CD4-positive, alpha-beta T cell (primary cell): ENCODE measurements at places on chromosomes 3 and 15. TPM values are rescaled to one million over a fixed set of nuclear protein-coding genes. Genes with fewer than 3 reads are reported as not detected.

PRTG gene
- total RNA-seq: not detected

DNA sequence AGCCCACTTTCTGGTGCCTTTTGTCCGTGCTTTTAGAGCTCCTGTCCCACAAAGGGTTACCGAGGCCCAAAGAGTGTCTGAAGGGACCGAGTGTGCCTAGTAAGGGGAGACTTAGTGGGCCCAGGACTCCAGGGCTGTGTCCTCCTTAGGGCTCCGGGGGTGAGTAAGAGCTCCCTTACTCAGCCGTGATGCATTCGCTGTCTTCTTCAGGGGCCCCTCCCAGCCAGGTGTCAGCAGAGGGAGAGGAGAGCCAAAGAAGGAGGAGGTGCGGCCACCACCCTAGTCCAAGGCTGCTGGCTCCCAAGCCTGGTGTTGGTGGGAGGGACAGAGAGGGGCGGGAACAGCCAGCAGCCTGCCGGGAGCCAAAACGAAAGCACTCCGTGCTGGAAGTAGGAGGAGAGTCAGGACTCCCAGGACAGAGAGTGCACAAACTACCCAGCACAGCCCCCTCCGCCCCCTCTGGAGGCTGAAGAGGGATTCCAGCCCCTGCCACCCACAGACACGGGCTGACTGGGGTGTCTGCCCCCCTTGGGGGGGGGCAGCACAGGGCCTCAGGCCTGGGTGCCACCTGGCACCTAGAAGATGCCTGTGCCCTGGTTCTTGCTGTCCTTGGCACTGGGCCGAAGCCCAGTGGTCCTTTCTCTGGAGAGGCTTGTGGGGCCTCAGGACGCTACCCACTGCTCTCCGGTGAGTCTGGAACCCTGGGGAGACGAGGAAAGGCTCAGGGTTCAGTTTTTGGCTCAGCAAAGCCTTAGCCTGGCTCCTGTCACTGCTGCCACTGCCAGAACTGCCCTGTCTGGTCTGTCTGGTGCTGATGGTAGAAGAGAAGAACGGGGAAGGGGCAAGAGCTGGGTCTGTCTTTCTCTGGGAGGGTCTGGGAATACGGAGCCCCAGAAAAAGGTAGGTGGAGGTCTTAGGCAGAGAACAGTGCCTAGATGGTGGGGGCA, at the start of gene IL17RC:
Gene IL17RC (plus strand): TSS at position 365 of the 947 bp plus-strand sequence. CDS start 218 bp downstream, at position 583.
- H3K27ac ChIP-seq: no peak within 1 kb of the TSS
- peaks cover 34% of the 10 kb centered on the region for H3K4me1 ChIP-seq
- H3K27me3 ChIP-seq: no peaks in the 10 kb centered on the region
- peak within 1 kb of the TSS; percentile 51 for H3K4me3 ChIP-seq

DNA sequence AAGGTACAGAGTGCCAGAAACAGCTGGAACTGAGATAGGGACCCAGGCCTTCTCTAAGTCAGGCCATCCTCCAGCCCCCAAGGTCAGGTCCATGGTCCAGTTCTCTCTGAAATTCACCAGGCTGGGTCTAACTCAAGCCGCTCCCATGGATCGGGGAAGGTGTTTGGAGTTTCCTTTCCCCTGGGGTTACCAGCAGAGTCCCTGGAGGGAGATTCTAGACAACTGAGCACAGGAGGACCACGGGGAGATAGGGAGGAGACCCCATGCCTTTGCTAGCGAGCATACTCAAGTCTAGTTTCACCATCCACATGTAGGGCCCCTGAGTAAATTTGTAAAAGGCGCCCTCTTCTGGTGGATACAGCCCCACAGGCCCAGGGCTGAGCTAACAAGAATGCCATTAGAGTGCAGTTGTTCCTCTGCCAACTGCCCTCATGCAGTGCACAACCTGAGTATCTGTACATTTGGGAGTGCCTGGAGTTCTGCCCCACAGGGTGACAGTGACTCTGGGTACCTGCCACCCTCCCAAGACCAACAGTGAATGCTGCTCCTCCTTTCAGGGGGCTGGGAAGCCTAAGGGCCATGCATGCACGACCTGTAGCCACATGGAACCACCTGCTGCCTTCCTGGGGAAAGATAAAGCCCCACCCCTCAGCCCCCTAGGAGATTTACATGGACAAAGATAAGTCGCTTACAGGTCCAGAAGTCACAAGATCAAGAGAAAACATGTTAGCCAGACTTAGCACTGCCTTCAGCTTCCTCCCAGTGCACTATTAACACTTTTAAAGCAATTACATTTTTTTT, 89.0 kb downstream of the IQSEC1 start:
- H3K4me3 ChIP-seq: no peak overlapping the region
- DNase-seq: peak; percentile 43
- H3K27me3 ChIP-seq: no peaks in the 10 kb centered on the region
- H3K27ac ChIP-seq: no peak overlapping the region

- peaks cover 13% of the 10 kb centered on the region for H3K27me3 ChIP-seq
- DNase-seq: no peak
- H3K4me3 ChIP-seq: no peak overlapping the region
- peaks cover 4% of the 10 kb centered on the region for H3K4me1 ChIP-seq
- no peak overlapping the region for H3K27ac ChIP-seq
- no peaks in the 10 kb centered on the region for H3K36me3 ChIP-seq
These were observed 17.3 kb downstream of the TRPM1 start for GRCh38 chr15:31084176-31084575.

DNA sequence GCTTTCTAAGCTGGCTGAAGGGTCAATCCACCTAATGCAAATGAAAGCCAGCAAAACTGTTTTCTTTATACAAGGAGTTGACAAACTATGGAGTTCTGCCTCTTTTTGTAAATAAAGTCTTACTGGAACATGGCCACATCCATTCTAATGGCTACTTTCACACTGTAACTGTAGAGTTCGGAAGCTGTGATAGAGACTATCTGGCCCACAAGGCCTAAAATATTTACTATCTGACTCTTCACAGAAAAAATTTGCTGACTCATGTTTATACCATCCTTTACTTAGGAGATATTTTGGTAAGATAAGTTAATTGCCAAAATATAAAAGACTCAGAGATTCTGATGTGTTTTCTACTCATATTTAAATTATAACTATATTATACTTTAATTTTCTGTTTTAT, 93.7 kb upstream of the GK5 start:
- H3K27me3 ChIP-seq: no peaks in the 10 kb centered on the region
- no peaks in the 10 kb centered on the region for H3K4me1 ChIP-seq
- H3K4me3 ChIP-seq: no peak overlapping the region
- H3K36me3 ChIP-seq: peaks cover 34% of the 10 kb centered on the region
- no peak overlapping the region for H3K27ac ChIP-seq
- DNase-seq: no peak

- DNase-seq: no peak
- H3K27me3 ChIP-seq: no peaks in the 10 kb centered on the region
- no peak overlapping the region for H3K27ac ChIP-seq
- no peaks in the 10 kb centered on the region for H3K4me1 ChIP-seq
These were observed 167.9 kb downstream of the FMN1 start for GRCh38 chr15:33026614-33027013.

- no peak for DNase-seq
- H3K27me3 ChIP-seq: no peaks in the 10 kb centered on the region
- no peaks in the 10 kb centered on the region for H3K36me3 ChIP-seq
- H3K4me3 ChIP-seq: no peak overlapping the region
- H3K27ac ChIP-seq: no peak overlapping the region
These were observed 110.2 kb downstream of the LRTM1 start for GRCh38 chr3:54817628-54818027.

GRCh38 chr15:76366714-76367113, 30.1 kb downstream of the ISL2 start:
- no peak overlapping the region for H3K27ac ChIP-seq
- no peaks in the 10 kb centered on the region for H3K4me1 ChIP-seq
- no peak overlapping the region for H3K4me3 ChIP-seq
- no peak for DNase-seq
- H3K36me3 ChIP-seq: no peaks in the 10 kb centered on the region

ANKRD63 gene
- total RNA-seq: not detected
